AG08396 (cell line): ENCODE measurements at places on chromosomes 7 and 10.

- DNase-seq: peak; percentile 38
These were observed 84.4 kb upstream of the TNS3 start for GRCh38 chr7:47666164-47666862.

DNA sequence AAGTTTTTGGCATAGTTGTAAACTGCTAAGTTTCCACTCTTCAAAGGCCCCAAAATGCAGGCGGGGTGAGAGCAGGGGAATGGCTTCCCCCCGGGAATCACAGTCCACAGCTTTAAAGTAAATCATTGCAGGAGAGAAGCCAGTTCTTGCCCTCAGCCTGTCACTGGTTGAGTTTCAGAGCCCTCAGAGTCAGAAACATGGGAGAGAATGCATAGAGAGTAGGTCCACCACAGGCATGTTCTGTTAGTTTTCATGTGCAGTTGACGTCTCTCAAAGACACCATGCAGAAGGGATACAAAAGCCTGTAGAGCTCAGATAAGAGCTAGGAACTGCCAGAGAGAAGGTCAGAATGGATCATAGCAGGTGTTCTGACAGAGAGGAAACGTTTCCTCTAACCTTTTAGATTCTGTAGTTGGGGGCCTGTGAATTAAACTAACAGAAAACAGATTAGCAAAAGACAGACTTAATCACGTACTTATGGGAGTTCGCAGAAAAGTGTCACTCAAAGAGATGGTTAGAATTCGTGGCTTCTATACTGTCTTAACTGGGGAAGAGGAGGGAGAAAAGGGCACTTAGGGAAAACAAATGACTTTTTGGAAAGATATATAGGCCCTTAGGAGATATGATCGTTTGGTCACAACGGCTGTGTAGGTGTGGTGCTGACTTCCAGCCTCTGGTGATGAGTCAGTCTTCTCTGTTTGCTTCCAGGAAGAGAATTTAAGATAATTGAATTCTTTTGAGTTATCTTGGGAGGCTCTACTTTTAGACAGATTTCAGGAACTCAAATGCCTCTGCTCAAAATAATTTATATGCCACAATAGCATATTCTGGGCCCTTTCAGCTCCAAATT lies 48.0 kb upstream of the MSRB2 start:
- no peak for DNase-seq

DNA sequence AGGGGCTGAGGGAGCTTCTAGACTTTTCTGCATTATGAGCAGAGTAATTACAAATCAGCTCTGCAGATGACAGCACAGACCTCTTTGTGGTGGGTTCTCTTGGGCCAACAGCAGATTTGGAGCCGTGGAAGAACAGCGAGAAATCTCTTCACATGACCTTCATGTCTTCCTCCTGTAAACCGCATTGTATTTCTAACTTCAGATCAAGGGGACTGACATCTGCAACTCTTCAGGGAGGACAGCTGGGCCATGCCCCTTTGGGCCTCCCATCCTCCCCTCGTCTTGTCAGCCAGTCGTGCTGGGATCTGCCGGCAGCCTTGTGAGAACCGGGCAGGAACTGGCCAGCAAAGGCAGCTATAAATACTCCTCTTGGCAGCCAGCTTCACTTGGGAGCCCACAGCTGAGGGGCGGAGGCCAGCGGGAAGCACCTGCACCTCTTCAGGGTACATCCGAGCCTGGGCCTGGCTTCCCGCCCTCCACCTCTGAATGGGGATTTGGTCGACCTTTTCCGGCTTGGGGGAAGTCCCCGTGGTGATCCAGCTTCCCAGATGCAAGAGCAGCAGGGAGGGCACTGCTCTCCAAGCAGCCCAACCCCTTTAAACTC lies 54.7 kb downstream of the STEAP1B start:
- DNase-seq: peak; percentile 21

DNA sequence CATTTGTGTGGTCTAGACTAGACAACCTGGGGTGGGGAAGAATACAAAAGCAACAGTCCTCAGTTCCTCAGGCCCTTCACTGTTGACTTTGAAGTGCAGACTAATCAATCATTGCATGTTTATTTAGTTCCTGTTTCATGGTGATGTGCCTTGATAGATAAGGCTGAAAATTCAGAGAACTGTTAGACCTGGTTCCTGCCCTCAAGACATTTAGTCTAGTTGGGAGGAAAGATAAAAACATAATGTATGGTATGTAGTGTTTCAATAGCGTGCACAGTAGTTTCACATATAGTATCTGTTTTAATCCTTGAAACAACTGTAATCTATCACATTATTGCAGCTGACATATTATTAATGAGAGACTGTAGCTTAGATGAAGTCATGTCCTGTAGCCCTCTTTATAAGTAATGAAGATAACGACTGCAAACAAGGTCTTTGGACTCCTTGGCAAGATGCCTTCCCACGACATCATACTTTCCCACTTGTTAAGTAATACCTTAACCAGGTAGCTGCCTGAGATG lies 124.0 kb downstream of the CELF2 start:
- no peak for DNase-seq

DNA sequence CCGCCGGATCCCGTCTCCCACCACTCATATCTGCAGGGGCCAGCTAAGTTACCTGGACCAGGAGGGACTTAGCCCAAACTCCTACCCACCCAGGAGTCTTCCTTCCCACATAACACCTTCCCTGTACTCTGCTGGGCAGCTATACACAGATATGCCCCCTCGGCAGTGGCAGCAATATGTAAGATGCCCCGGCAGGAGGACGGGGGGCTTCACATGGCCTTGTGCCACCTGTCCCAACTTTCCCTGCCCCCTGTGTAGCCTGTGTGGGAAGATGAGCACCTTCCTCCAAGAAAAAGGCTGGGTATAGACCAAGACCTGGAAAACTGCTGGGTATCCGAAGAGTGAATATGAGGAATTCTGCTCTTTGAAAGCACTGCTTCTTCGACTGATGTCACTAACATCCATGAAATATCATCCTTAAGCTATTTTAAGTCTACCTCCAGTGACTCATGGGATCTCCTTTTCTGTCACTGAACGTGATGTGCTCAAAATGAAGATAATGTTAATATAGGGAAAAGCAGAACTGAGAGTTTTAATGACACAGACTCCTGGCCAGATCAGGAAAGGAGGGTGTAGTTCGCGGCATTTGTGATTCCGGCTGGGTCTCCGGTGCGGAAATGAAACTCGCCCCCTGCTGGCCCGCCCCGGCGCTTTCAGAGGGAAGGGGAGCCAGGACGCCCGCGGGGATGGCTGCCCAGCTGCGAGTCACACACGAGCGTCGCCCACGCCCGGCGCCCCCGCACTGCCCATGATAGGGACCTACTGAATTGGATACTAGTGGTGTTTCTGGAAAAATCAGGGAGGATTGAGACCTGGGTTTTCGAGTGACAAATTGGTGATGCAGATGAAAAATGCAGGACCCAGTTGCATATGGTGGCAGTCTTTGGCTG lies 256.9 kb upstream of the NFE2L3 start:
- peak; percentile 56 for DNase-seq

DNA sequence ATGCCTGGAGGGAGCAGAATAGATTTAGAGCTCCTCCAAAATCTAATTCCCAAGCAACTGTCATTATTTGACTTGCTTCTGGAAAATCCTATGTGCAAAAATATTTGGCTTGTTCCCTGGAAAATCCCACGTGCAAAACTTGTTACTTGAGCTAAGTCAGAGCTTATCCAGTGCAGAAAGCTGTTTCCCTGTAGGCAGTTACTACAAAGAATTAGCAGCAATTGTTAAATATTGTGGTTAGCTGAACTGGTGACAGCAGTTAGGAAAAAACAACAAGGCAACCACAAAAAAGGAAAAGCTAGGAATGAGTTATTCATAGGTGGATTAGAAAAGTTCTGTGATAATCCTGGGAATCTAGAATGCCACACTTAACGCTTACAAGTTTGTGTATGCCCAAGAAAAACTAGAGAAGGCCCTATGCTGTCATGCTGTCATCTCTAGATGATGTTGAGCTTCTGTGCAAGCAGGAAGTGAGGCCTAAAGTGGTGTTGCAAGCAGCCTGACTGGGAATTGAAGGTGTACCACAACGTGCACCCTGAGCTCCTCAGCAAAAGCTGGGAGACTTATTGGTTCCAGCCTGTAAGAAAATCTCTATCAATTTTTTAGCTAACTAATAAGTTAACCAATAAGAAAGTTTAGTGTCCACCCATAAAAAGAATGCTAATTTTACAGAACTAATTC lies 738.6 kb upstream of the LRRTM3 start:
- DNase-seq: no peak
